ENCODE measurements at places on chromosomes 11 and 22.
A peak's percentile ranks its signal among the peaks of the same experiment; 100 is the strongest.

DNA sequence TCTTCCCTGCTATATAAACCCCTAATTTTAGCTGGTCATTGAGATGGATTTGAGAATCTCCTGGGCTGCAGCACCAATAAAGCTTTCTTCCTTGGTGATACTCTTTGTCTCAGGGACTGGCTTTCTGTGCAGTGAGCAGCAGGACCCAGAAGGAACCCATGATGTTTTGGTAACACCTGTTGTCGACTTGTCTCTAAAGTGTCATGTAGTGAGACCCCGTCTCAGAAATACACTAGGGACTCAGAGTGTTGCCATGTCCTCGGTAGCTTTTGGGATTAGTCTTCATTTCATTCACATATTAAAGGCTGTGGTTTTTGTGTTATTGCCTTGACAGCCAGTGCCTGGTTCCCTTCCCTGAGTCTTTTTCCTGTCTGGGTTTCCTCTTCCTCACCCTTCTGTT lies 1078.7 kb downstream of the TBC1D22A start:
- no peak for DNase-seq

DNA sequence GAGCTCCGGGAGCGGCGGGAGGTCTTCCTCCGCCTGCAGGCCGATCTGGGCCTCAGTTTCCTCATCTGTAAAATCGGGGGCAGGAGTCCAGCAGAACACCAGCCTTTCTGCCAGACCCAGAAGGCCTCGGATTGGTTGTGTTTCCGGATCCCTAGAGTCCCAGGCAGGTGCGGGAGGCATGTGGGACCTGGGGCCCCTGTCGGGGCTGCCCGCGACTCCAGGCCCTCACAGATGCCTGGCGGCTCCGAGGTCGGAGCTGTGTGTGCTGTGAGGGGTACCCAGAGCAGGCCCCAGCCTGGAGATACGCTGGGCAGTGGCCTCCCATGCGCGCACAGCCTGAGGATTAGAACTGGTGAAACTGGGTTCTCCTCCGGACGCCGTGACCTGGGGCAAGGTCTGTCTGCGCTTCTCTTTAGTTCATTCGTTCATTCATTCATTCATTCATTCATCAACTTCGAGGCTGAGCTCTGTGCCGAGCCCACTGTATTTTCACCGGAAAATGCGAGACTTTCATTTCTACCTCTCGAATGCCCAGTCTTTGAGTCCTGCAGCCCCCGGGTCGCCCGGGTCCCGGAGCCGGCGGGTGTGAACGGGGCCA lies 24.6 kb downstream of the FLRT1 start:
- DNase-seq = no peak

DNA sequence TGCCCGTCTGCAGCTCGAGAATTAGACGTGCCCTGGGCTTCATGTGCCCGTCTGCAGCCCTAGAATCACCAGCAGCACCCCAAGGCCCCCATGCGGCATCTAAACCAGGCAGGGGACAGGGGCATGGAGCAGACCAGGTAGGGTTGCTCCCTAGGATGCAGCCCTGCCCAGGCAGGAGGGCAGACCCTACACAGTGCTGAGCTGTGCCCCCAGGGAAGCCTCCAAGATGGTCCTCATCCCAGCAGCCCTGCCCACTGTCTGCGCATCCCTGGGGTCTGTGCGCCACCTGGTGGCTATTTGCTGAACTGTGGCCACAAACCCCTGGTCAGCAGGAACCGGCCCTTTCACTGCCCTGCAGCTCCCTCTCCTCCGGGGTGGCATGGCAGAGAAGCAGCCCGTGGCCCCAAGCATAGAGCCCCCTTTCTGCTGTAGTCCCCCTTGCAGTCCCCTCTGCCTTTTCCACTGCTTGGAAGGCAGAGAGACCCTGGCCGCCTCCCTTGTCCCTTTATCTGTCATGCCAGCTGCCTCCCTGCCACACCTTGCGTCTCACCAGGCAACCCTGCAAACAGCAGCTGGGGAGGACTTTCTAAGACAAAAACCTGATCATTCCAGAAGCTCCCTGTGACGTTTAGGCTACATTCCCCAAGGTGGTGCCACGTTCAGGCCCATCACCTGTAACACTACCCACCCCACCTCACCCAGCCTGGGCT lies 86.6 kb downstream of the KCNQ1 start:
- peak; percentile 88 for DNase-seq

DNA sequence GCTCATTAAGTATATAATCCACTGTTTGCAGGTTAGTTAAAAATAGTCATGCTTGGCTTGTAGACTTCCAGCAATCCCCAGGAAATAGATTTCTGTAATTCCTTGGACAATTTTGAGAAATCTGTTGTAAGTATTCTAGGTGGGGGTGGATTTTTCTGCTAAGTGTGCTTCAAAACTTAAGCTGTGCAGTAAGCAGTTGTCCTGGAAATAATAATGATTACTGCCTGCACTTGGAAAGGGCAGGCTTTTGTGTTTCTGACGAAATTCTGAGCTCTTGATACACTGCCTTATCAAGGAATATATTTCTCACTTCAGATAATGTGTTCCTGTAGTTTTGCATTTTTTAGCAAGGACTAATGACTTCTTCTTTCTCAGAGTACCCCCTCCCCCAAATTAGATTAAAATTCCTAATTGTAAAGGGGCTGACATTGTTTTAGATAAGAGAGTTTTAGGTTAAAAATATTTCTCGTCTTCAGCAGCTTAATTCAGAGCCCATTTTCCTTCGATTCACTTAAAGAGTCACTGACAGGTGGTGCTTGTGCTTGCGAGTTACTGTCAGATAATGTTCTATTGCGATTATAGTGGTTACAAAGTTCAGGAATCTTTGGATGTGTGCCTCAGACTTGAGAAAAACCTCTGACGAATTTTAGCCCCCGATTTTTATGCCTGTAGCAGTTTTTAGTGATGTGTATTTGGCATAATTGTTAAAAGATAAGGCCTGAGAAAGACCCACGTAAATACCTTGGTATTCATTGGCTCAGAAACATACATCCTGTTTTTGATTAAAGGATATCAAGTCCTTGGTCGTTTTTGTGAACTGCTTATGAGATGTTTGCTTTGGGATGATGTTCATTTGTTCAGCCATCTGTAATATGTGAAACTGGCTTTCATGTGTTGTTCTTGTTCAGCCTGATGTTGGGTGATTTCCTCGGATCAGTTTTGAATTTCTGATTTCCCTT lies 120.5 kb downstream of the HIPK3 start:
- no peak for DNase-seq

GRCh38 chr11:94519478-94520084 lies 7.3 kb downstream of the C11orf97 start:
- DNase-seq = no peak

GRCh38 chr22:38834215-38834953 lies 9.4 kb downstream of the NPTXR start:
- no peak for DNase-seq

GRCh38 chr11:109735128-109735527 lies 313.1 kb downstream of the C11orf87 start:
- no peak for DNase-seq

- DNase-seq = peak; percentile 88
Observed at GRCh38 chr11:76807206-76807875, 24.2 kb downstream of the TSKU start.

- DNase-seq = no peak
Observed at GRCh38 chr11:26086028-26086427, 245.9 kb upstream of the ANO3 start.

- DNase-seq = no peak
Observed at GRCh38 chr11:121207485-121208115, 85.0 kb upstream of the SC5D start.

GRCh38 chr22:42799461-42800405 lies 57.3 kb downstream of the ARFGAP3 start:
- no peak for DNase-seq

GRCh38 chr11:79244241-79244772 lies 196.5 kb downstream of the TENM4 start:
- no peak for DNase-seq

Data from activated effector memory CD4-positive, alpha-beta T cell treated with anti-CD3 and anti-CD28 coated beads, Interleukin-2, amount 50 U/mL, for 16 hours (primary cell).